Transverse colon (tissue), 4 donors: ENCODE measurements at places on chromosomes 2 and 18. TPM values are rescaled to one million over a fixed set of nuclear protein-coding genes. Genes with fewer than 3 reads are reported as not detected.

DNA sequence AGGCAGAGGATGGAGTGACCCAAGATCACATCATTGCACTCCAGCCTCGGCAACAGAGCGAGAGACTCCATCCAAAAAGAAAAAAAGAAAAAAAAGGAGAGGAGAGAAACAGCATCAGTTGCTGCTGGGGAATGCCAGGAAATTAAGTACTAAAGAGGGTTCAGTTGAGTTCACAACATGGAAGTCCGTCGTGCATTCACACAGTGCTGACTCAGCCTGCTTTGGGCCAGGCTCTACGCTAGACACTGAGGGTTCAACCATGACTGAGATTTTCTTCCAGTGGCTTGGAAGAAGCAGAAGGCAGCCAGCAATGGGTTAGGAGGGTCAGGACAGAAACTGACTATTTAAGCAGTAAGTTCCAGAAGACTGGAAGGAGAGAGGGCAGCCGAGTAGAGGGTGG, 108.8 kb downstream of the FMNL2 start:
- no peak for DNase-seq

DNA sequence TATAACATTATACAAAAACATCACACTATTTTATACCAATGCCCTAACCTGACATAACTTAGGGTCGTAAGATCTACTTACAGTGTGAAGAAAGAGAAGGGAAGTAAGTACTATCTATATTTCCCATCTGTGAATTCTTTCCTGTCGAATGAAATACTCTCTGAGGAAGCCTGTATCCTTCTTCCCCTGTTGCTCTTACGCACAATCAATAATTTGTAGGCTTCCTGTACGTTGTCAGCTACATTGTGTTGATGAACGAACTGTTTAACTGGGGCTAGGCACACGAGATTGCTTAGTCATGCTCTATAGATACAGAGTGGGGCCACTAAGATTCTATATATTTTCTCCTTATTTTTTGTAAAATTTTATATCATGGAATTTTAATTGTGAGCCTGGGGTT, 1125.0 kb upstream of the CELF4 start:
- DNase-seq = no peak

GRCh38 chr2:48419884-48420511, 110.0 kb upstream of the STON1 start:
- DNase-seq = no peak

- peak; percentile 74 for DNase-seq
These were observed 28.0 kb downstream of the KCNK3 start for GRCh38 chr2:26720322-26721114.

The GREB1L gene
- not detected for total RNA-seq
